ENCODE measurements at places on chromosomes 13 and 19.

- no peak for DNase-seq
Measured at GRCh38 chr13:103003631-103004030, 62.6 kb downstream of the SLC10A2 start.

GRCh38 chr19:48541813-48542212 is 10.2 kb upstream of the SULT2B1 start:
- DNase-seq: no peak

DNA sequence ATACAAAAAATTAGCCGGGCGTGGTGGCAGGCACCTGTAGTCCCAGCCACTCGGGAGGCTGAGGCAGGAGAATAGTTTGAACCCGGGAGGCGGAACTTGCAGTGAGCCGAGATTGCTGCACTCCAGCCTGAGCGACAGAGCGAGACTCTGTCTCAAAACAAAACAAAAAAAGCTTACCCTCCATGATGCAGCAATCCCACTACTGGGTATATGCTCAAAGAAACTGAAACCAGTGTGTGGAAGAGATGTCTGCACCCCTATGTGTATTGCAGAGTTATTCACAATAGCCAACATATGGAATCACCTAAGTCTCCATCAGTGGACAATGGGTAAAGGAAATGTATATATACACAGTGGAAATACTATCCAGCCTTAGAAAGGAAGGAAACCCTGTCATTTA is 19.6 kb upstream of the TTYH1 start:
- DNase-seq: no peak

DNA sequence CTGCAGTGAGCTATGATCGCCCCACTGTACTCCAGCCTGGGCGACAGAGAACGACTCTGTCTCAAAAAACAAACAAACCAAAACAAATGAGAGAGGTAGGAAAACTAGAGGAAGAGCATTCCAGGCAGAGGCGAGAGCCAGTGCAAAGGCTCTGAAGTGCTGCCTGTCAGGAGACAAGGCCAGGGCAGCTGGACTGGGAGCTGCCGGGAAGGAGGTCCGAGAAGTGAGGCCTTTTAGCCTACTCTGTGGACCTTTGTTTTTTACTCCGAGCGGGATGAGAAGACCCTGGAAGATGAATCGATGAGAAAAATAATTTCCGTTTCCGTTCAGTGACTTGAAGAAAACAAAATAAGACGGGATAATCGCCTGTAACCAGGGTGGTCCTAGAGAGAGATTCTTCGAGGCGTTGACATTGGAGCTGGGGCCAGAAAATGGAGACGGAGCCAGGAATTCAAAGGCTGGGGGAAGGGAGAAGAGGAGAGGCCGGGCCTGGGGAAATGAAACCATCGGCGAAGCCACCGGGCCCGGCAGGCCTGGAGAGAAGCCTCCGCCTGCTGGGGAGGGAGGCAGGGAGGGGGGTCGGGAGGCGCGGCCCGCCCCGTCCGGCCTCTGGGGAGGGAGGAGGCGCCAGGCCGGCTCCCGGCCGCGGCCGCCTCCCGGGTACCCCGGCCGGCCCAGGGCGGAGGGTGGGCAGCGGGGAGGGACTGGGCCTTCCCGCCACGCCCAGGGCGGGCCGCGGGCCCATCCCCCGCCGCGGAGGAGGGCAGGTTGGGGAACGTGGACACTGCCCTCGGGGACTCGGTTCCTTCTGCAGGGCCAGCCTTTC is 7.8 kb upstream of the SERTAD1 start:
- DNase-seq: peak; percentile 58

DNA sequence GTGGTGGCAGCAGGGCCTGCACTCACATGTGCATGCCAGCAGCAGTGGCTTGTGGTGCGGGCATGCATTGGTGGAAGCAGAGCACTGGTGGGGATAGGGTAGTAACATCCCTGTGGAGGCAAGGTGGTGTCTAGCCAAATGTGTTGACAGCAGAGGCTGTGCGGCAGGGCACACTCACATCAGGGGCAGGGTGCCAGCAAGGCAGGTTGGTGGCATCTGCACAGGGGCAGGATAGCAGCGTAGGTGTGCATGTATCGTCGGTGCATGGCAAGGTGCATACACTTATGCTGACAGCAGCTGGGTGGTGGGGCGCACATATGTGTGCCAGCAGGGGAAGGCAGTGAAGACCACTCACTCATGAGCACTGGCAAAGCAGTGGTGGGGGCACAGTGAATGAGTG is 211.5 kb upstream of the CSNK1A1L start:
- no peak for DNase-seq

GRCh38 chr13:47707414-47707813 is 293.7 kb downstream of the SUCLA2 start:
- DNase-seq: no peak

DNA sequence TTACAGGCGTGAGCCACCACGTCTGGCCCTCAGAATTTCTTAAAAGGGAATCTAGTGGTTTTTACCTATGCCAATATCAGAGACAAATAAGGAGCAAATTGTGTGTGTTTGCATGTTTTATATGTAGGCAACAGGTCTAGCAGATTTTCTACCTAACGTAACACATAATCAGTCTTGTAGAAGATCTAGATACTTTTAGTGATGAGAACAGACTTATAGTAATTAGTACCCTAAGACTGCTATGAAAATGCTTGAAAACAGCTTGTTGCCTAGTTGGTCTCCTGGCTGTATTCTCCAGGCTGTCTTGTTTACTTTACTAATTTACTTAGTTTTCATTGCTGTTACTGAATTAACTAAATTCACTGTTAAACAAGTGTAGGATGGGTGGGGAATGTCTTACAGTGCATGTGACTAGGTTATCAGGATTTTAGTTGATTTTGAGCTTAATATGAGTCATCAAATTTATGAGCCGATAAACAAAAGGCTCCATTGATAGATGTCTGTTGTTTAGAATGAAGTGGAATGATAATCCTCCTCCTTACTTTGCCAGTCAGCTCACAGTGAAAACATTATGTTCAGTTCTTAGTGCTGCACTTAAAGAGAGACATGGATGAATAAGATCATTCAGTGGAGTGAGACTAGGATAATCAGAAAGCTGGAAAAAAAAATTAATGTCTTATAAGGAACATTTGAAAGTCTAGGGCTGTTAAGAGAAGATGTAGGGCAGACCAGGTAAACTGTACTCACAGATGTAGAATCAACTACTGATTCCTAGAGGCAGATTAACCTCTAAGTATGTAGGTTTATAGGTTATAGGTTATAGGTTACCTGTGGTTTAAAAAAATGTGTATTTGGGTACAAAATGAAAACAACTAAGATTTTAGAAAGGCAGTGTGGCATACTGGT is 22.4 kb downstream of the GTF2F2 start:
- DNase-seq: no peak

GRCh38 chr19:2468596-2468995 is 7.3 kb upstream of the GADD45B start:
- no peak for DNase-seq

DNA sequence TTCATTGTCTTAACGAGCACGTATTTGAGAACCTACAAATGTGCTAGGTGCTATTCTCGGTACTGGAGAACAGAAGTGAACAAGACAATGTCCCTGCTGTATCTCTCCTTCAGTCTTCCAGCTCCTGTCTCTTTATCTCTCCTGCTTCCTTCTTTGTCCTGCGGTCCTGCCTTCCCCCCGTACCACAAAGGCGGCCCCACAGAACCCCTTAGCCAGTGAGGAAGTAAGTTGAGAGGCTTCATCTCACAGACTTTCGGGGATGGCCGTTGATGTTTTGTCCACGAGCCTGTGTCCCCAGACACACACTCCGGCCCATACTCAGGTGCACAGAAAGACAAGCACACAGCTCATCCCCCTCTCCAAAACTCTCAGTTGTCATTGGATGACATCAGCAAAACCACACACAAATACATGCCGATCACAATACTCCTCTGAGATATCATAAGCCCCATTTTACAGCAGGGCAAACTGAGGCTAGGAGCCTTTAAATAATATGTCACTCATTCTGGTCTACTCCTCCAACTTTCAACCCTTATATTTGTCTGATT is 507 bp upstream of the SWSAP1 start:
- DNase-seq: no peak

GRCh38 chr13:98142380-98143156 is at the start of gene FARP1:
Gene FARP1, plus strand, starts transcription at chr13:98143094. Its CDS starts 70,149 bp downstream, at chr13:98213243.
- no peak for DNase-seq

GRCh38 chr13:38309397-38309796 is 40.3 kb upstream of the UFM1 start:
- DNase-seq: no peak

DNA sequence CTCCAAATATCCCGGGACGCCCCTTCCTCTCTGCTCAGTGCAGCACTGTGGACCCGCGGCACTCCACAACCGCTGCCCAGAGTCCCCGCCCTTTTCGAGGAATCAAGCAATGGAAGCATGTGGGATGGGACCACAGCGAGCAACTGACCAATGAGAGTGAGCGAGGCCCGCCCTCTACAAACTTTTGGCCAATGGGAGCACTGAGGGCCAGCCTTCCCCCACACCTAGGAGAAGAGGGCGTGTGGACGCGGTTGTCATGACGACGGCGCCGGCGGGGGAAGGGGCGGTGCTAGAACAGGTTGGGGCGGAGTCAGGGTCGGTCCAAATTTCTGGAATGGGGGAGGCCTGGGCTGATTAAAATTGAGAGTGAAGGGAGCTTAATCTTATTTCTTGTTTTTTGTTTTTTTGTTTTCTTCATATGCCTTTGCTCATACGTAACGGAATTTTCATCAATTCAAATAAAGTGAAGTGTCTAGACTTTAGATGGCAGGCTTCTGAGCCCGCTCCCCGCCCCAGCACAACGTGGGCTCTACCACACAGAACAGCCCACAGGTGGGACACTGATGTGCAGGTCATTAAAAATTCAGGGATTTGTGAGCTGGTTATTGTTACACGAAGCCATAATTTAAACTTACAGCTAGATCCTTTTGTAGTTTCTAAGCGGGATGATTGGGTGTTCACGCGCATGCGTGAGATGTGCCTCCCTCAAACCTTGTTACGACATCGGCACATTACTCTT is at the start of gene DNAAF3:
TSS of gene DNAAF3 (minus strand) at position 84 of the 739 bp plus-strand sequence. CDS start 200 bp downstream, outside the sequence.
- DNase-seq: peak; percentile 88

DNA sequence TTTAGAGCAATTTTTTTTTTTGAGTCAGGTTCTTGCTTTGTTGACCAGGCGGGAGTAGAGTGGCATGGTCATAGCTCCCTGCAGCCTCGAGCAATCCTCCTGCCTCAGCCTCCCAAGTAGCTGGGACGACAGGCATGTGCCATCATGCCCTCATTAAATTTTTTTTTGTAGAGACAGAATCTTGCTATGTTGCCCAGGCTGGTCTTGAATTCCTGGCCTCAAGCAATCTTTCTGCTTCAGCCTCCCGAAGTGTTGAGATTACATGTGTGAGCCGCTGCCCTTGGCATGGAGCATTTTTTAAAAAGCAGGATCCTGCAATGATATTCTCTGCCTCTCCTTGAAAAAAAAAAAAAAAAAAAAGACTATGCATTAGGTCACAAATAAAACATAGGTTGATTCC is 5.9 kb downstream of the GPR32 start:
- DNase-seq: no peak

- DNase-seq: no peak
Measured at GRCh38 chr19:54152878-54153524, 6.5 kb downstream of the LENG1 start.

- DNase-seq: no peak
Measured at GRCh38 chr13:86684402-86684801, 885.2 kb upstream of the SLITRK6 start.

- DNase-seq: no peak
Measured at GRCh38 chr13:78339927-78340326, 263.4 kb downstream of the POU4F1 start.

DNA sequence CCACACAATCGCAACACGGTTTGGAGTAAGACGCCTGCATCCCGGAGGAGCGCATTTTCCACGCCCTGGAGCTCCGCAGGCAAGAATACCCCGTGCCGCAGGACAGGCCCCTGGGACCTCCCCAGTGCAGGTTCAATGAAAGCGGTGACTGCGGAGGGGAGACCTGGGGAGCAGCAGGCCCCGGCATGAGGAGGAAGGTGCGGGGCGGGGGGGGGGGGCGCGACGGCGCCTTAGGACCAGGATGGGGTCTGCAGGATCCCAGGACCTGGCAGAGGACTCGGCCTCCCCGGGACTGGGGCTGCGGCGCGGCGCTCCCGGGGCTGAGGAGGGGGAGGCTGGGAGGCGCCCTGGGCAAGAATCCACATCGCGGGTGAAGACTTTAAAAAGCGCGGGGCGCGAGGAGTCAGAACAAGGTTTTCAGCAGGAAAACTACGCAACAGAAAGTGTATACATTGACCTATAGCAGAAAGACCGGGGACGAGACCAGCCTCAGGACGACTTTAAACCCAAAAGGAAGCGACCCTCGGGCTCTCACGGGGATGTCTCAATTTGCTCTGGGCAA is 432 bp downstream of the ZNF611 start:
- no peak for DNase-seq

DNA sequence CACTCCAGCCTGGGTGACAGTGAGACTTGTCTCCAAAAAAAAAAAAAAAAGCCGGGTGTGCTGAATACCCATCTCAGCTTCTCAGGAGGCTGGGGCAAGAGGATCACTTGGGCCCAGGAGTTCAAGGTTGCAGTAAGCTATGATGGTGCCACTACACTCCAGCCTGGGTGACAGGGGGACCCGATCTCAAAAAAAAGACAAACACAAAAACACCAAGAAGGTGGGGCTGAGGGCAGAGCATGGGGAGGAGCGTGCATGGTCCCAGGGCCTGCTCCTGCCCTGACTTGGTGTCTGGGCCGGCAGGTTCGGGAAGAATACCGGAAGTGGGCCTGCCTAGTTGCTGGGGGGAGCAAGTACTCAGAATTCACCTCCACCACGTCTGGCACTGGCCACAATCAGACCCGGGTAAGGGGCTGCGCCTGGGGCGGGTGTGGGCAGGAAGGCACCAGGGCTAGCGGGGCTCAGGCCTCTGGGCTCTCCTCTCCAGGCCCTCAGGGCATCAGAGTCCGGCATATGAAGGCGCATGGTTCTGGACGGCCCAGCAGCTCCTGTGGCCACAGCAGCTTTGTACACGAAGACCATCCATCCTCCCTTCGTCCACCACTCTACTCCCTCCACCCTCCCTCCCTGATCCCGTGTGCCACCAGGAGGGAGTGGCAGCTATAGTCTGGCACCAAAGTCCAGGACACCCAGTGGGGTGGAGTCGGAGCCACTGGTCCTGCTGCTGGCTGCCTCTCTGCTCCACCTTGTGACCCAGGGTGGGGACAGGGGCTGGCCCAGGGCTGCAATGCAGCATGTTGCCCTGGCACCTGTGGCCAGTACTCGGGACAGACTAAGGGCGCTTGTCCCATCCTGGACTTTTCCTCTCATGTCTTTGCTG is 11.3 kb downstream of the DDX39A start:
- DNase-seq: no peak

DNA sequence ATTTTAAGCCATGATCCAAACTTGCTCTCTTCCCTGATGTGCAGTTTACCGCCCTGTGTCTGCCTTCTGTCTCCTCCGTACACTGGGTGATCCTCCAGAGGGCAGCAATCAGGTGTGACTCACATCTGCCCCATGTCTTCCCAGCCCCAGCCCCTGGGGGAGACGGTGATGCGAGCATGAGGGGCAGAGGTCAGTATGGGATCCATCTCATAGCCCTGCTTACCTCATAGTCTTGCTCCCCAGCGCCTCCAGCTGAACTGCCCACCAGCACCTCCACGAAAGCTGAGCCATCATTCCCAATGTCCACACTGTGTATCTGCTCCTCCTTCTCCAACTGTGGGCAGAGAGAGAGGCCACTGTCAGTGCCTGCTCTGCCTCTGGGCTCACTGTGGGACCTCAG is 14.6 kb downstream of the XRCC1 start:
- no peak for DNase-seq
